ENCODE measurements at places on chromosomes 5 and 9.

DNA sequence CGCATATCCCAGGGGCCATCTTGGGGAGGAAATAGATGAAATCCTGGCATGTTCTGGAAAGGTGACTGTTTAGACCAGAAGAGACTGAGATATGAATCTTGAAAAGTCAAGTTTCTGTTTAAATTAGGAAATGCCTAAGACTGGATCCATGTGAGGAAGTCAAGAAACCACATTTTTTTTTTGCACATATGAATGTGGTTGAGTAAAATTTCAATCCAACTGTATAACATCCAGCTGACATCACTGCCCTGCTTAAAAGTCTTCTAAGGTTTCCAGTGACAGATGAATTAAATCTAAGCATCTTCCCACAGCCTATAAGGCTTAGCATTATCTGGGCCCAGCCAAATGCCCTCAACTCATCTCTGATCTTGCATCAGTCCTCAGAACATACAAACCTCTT lies 47.7 kb upstream of the TCERG1 start:
- DNase-seq, result no peak

DNA sequence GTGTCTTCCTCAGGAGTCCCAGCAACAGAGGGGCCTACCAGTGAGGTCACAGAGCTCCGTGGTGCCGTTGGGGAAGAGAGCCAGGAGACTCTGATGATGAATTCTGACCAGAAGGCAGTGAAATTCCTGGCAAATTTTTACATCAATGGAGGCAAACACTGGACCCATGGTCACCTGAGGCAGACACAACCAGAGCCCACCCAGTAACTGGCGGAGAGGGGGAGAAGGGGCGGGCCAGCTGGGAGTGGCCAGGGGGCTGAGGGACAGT lies at the start of gene STPG3:
TSS of gene STPG3 (plus strand) at position 93 of the 268 bp plus-strand sequence. CDS start at position 94, 1 bp downstream.
- no peak for DNase-seq

- DNase-seq, result no peak
These were observed 15.8 kb downstream of the FBXW11 start for GRCh38 chr5:171990713-171991015.

GRCh38 chr5:1394881-1395860 lies 50.1 kb downstream of the SLC6A3 start:
- no peak for DNase-seq

GRCh38 chr9:37378613-37379004 lies 43.9 kb upstream of the GRHPR start:
- DNase-seq, result no peak

- no peak for DNase-seq
These were observed 9.0 kb downstream of the RFESD start for GRCh38 chr5:95655575-95655974.

DNA sequence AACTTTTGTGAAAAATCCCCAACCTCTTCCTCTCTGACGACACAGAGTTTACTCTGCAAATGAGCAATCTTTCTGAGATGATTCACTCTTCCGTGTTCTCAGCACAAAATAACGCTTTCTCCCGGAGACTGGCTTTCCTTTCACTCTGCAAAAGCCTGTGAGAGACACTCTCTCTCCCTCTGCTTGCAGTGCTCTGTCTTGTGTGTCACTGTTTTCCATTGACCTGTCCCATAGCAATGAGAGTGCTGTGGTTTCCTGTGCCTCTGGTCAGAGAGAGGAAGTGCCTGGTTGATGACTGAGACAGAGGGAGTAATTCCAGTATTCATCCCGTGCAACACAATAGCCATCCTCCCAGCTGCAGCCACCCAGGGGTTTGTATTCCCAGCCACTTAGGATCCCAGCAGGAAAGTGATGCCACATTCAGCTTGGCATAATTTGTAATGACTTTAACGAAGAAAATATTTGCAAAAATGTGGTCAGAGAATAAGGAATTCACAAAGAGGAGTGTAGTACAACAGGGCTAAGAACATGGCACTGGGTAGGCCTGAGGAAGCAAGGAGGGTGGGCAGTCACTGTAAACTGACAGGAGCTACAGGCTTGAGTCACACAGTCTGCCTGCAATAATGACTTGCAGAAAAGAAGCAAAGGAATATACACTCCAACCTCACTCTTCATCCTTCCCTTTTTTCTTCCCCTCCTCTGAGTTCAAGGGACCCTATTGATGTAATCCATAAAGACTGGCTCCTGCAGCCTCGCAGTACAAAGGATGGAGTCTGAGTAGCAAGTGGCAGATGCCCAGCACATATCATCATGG lies 463.5 kb upstream of the RGMB start:
- no peak for DNase-seq

- no peak for DNase-seq
These were observed 34.3 kb upstream of the RNF130 start for GRCh38 chr5:180105827-180106312.

DNA sequence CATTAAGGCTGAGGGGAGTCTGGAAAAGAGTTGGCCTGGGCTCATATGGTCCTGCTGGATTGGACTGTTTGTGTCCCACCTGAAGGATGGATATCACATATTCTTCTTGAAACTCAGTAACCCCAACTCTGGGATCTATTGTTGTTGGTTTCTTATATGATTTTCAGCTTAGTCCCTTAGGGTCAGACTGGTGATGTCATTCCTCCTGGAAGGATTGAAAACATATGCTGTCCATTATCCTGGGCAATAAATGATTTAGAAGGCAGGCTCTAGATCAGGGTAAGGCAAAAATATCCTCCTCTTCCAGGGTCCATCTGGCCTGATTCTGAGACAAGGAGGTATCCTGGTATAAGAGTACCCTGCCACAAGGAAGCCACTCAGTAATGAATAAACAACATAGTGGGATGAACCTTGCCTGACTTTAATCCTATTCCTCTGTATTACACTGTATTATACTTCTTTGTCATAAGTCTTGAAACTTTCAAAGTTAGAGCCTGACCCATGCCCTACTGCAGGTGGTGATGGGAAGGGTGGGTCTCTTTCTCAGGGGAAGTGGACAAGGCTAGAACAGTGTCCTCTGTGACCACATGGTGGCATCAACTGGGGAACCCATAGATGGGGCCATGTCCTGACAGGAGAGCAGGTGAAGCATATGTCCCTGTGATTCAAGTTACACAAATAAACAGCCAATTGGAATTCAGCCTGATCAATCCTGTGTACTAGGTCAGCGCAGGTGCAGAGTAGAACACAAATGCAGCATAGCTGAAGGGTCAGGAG lies 454.4 kb upstream of the TRPC7 start:
- DNase-seq, result no peak

- no peak for DNase-seq
These were observed 31.5 kb downstream of the OLFML2A start for GRCh38 chr9:124808246-124808956.

DNA sequence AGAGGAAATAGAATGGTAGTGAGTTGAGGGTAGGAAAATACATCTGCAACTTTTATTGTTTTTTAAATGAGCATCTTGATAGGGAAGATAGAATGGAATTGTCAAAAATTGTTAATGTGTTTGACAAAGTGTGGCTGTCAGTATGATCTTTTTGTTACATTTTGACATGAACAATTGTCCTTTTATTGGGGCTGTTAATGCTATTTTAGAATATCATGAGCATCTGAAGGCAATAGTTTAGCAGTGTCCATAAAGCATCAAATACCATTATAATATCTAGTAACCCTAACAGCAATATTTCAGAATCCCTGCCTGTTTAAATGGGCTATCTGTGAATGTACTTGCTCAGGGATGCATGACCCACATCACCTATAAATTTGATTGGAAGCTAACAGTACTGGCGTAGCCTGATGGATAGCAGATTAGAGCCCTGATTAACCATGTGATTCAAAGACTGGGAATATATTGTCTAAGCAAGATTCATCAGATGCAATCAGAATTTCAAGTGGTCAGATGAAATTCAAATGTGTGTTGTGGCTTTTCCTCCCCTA lies 37.8 kb downstream of the TLE4 start:
- no peak for DNase-seq

- DNase-seq, result no peak
These were observed 98.4 kb downstream of the LIX1 start for GRCh38 chr5:97044052-97044451.

DNA sequence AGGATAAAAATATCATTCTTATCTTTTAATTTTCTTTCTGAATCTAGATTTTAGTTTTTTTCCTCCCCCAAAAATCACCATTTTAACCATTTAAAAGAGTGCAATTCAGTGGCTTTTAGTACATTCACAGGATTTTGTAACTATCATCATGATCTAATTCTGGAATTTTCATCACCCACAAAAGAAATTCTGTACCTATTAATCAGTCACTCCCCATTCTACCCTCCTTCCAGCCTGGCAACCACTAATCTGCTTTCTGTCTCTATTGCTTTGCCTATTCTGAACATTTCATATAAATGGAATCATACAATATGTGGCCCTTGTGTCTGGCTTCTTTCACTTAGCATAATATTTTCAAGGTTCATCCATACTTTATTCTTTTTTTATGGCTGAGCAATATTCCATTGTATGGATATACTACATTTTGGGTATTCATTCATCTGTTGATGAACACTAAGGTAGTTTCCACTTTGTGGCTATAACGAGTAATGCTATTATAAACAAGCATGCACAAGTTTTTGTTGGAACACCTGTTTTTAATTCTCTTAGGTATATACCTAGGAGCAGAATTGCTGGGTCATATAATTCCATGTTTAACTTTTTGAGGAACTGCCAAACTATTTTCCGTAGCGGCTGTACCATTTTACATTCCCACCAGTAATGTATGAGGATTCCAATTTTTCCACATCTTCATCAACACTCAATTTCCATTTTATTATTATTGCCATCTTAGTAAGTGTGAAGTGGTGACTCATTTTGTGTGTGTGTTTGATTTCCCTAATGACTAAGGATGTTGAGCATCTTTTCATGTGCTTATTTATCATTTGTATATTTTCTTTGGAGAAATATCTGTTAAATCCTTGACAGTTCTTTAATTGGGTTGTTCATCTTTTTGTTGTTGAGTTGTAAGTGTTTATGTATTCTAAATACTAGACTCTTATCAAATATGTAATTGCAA lies 340.3 kb downstream of the CWC27 start:
- no peak for DNase-seq

DNA sequence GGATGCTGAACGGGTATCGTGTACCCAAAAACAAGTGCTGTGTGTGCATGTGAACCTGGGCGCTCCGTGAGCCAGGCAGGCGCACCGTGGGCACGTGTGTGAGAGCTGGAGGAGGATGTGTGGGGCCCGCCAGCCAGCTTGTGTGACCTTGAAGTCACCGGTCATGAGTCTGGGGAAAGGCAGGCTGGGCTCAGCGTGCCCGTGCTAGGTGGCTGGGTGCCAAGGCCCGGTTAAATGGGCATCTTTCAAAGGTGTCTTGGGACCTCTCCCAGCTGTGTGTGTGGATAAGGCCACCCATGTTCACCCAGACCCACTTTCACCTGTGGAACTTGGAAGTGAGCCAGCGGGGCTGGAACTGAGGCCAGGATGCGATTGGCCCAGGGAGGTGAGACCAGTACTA lies 3.4 kb downstream of the KCNT1 start:
- no peak for DNase-seq

- no peak for DNase-seq
These were observed 9.9 kb downstream of the ZBED3 start for GRCh38 chr5:77076961-77077828.

DNA sequence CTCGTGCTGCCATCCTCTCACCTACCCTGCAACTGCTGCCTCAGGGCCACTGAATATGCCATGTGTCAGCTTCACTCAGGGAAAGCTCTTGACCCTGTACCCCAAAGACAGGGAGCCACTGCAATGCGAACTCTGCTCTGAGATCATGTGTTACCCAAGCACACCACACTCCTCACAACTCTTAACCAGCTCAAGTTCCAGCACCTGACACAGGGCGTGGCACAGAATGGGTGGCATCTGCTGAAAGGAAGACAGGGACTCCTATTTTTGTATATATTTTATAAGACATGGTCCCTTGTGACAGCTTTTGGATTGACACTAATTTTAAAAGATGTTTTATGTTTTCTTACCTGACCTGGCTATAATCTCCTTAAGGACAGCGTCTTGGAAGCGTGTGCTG lies 10.7 kb downstream of the PHYKPL start:
- no peak for DNase-seq

DNA sequence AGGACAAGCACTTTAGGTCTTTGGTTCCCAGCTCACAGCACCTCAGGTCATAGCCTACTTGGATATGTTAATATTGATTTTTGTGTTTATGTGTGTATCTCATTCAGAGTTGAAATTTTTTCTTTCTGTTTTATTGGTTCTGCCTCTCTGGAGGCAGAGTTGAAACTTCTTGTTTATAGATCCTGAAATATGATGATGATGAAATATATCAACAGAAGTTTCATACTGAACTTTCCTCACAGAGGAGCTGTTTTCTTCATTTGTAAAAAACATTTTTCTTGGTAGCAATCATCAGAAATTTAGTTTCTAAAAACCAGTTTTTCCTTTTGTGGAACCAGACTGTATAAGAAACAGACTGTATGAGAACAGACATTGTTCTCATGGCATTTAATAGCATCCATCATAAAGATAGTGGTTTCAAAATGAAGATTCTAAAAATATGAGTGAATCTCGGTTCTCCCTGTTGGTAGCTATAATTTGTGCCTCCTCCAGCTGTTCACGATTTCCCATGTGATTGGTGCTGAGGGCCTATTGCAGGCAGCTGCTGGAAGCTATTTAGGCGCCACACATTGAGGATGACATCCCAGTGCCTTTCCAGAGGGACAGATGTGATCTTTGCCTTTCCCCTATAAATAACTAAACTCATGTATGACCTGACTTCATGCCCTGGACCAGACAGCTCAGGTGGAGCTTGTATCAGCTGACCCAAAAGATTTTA lies 39.5 kb upstream of the CFAP157 start:
- no peak for DNase-seq

GRCh38 chr9:10062629-10063395 lies 550.0 kb downstream of the PTPRD start:
- no peak for DNase-seq

DNA sequence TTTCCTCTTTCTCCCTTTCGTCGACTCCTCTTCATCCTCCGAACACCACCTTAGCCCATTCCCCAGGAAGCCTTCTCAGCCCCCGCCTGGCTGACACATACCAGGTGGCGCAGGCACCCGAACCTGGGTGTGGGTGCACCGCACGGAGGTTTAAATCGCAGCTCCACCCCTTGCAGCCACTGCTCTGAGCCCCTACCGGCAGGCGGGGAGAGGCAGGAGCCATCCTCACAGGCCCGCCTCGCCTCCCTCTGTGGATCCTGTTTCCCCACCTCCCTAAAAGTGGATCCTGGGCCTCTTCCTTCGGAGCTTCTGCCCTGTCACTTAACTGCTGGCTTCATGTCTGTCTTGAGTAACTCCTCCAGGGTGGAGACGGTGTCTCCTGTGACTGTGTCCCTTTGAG lies 110.7 kb downstream of the OLFM1 start:
- DNase-seq, result no peak

GRCh38 chr9:125493881-125494652 lies 212.9 kb downstream of the MAPKAP1 start:
- DNase-seq, result no peak
